Stimulated activated CD4-positive, alpha-beta T cell treated with anti-CD3 and anti-CD28 coated beads, Interleukin-1b, Interleukin-23, amount 100 ng/mL, for 24 hours (primary cell): ENCODE measurements at places on chromosomes 1 and 21.

DNA sequence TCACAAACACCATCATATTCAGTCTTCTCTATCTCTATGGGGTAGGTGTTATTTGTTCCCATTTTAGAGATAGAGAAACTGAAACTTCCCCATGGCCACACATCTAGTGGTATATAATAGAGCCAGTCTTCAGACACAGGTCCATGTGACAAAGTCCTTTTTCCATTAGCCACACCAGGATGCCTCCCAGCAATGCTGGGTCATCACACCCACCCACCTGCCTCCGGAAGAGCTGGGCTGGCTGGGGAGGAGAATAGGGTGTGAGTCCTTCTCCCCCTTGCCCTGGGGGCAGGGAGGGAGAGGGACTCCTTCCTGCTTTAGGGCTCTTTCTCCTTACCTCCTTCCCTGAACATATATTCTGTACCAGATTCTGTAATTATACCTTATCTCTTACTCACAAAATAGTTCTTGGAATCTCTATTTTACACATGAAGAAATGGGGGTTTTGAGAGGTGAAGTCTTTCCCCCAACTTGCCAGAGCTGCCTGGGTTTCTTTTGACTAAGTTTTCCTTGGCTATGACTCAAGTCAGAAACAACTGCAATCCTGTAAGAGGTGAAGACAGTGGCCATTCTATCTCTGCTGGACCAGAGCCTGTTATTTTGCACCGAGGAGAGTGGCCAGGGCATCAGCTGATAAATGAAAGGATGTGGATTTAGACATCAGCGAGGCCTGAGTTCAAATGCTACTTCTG is 30.0 kb downstream of the SOX13 start:
- no peak for DNase-seq

- no peak for DNase-seq
These were observed 70.0 kb downstream of the NTPCR start for GRCh38 chr1:233020426-233020825.

DNA sequence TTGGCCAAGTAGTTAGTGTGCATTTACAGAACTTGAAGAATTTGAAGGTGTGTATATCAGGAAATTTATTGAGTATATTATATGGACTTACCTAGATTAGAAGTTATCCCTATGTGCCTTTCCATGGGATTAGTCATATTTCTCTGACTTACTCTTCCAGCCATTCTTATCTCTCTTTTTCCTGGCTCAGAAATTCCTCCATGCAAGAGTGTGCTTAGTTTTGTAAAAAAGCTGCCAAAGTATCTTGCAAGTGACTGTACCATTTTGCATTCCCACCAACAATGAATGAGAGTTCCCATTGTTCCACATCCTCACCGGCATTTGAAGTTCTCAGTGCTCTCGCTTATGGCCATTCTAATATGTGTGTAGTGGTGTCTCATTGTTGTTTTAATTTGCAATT is 82.2 kb upstream of the GUCA2B start:
- no peak for DNase-seq

DNA sequence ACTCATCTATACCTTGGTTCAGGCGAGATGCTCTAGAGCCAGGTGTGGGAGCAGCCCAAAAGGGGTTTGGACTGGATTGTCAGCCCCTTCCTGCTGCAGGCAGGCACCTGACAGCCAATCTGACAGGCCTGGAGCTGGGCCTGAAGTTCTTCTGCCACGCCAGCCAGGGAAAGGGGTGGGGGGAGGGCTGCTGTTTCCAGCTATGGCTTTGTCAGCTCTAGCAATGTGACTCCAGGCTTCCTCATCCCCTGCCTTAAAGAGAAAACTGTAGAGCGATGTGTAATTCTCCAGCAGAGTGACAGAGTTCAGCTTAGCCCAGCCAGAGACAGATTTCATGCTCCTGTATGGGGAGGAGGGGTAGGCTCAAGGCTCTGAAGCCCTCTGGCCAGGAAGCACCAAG is 30.3 kb downstream of the WNT4 start:
- DNase-seq: no peak

DNA sequence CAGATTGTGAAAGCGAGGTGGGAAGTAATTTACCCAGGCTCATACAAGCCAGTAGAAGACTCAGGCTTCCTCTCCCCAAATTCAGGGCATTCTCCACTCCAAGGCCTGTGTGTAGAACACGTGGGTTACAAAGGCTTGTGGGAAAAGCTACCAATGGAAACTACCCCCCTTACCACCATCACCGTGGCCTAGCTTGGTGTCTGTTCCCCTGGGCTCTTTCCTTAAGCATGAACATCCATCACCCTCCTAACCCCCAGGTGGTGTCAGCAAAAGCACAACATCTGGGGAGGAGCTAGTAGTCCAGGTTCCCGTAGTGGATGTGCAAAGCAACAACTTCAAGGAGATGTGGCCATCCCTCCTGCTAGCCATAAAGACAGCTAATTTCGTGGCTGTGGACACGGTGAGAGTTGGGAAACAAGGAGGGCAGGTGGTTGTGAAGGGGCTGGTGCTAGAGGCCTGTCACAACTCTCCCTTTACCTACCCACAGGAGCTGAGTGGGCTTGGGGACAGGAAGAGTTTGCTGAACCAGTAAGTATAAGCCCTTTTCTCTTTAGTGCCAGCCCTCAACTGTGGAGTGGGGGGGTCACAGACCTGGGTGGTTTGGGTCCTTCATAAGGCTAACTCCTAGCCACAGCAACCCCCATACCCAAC is 701 bp upstream of the MUTYH start:
- no peak for DNase-seq

- DNase-seq: no peak
These were observed 11.7 kb upstream of the AK2 start for GRCh38 chr1:33048426-33048825.

DNA sequence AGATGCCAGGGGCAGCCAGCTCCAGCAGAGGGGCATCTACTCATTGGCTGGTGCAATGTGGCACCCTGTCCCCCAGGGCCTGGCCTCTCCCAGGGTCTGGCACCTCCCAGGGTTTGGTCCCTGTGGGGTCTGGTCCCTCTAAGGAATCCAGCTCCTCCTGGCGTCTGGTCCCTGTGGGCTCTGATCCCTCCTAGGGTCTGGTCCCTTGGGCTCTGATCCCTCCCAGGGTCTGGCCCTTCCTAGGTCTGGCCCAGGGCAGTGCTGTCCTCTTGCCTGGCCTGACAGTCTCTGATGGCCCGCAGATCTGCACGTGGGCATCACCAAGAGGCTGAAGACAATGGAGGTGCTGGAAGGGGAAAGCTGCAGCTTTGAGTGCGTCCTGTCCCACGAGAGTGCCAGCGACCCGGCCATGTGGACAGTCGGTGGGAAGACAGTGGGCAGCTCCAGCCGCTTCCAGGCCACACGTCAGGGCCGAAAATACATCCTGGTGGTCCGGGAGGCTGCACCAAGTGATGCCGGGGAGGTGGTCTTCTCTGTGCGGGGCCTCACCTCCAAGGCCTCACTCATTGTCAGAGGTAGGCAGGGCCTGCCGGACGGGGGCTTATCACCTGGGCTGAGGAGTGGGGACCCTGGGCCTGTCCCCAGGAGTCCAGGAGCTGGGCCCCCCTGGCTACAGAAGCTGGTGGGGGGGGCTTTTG is 73.9 kb downstream of the OBSCN start:
- no peak for DNase-seq

DNA sequence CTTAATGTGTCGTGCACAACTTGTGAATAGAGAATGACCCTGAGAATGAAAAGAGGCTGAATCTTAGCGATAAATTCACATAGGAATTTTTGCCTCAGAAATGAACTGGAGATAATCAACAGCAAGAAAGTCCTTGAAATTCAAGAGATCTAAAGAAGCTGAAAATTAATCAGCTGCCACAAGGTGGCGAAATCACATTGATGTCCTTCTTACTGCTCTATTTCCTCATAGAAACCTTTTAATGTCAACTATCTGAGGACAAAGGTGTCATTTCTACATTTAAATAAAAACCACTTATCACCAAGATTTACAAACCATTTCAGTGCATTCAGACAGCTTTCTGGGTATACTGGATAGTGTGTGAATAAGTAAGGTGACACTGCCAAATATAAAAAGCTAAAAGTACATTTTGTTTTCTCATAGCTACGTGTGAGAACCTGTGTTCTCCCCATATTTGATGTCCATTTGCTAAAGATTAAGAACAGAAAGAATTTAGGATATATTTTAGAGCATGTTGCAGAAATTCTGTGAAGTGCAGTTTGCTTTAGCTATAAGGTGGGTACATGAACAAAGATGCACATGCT is 485.3 kb upstream of the PTBP2 start:
- no peak for DNase-seq

GRCh38 chr1:47944561-47944960 is 52.6 kb downstream of the TRABD2B start:
- no peak for DNase-seq

GRCh38 chr1:182087304-182087703 is 25.8 kb upstream of the ZNF648 start:
- no peak for DNase-seq

GRCh38 chr1:231603598-231604275 is 22.9 kb upstream of the DISC1 start:
- no peak for DNase-seq

DNA sequence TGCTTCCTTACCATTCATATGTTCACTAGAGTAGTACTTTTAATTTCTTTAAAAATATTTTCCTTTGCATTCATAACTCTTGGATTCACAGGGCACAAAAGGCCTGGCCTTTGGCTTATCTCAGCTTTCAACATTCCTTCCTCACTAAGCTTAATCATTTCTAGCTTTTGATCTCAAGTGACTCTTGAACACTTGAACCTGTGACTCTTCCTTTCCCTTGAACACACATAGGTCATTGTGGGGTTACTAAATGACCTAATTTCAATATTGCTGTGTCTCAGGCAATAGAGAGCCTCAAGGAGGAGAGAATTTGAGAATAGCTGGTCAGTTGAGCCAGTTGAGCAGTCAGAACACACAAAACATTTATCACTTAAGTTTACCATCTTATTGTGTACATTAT is 49.9 kb downstream of the COL11A1 start:
- no peak for DNase-seq

GRCh38 chr1:117825414-117825813 is 104.0 kb downstream of the GDAP2 start:
- DNase-seq: no peak

DNA sequence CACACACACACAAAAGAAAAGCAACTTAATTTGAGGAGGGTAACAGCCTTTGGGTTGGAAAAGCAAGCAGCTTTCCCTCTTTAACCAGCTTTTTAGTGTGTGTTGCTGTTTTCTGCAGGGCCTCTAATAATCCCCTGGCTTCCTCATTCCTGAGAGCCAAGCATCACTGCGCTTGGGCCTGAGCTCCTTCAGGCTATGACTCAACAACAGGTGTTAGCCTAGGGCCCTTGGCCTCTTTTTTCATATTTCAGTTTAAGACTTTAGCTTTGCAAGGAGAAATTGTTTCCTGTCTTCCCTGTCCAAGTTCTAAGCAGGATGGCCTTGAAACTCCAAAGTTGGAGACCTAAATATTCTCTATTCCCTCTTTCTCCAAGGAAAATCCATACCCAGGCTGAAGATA is 26.2 kb upstream of the SNX27 start:
- DNase-seq: no peak

DNA sequence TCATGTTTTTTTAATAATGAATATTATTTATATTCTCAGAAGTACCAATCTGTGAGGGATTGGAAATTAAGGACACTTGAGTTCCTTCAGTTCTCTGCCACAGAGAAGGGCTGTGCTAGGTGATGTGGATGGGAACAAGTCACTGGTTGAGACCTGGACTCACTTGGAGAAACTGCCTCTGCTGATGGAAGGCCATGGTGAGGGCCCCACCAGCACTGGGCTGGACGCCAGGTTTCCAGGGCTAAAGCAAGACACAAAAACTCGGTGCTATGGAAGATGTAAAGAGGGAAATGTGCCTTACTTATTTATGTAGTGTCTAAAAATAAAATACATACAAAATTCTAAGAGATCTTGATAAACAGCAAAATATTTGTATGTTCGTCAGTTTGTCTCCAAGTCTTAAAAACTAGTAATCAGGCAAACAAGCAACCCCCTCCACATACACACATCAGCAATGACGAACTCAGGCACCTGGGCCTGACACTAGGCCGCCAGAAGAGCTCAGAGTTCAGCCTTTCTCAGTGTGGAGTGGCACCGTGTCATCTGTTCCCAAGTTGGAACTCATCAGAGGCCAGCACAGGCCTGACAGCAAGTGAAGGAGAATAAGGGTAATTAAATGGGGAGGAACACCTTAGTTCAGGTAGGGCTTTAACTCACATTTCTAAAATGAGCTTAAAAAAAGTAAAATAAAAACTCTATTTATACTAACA is 19.6 kb downstream of the SIPA1L2 start:
- no peak for DNase-seq

- DNase-seq: no peak
These were observed at the start of gene KRTAP10-8 for GRCh38 chr21:44612029-44612486. KRTAP10-8 (plus strand) TSS chr21:44612079; CDS start chr21:44612101, 22 bp downstream.

GRCh38 chr1:3352299-3352951 is 102.0 kb upstream of the ARHGEF16 start:
- DNase-seq: no peak

GRCh38 chr1:236765831-236766230 is 29.3 kb upstream of the MTR start:
- DNase-seq: no peak

GRCh38 chr1:204406621-204407020 is 5.0 kb downstream of the PPP1R15B start:
- no peak for DNase-seq

DNA sequence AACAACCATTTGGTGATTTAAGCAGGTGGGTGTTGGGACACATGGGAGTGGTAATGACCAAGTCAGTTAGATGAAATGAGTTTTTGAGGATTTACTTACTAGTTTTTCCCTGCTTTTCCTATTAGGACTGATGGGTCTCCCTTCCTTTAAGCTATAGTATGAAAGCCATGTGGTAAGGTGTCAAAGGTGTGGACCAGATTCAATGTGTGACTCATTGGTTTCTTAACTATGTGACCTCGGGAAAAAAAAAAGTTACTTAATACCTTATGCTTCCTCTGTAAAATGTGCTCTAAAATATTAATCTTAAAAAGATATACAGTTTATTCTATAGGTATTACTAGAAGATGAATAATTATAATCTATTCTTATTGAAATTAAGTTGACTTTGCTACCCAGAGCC is 93.7 kb downstream of the DUSP10 start:
- no peak for DNase-seq

- DNase-seq: no peak
These were observed 45.9 kb downstream of the SLX9 start for GRCh38 chr21:44985441-44986401.

DNA sequence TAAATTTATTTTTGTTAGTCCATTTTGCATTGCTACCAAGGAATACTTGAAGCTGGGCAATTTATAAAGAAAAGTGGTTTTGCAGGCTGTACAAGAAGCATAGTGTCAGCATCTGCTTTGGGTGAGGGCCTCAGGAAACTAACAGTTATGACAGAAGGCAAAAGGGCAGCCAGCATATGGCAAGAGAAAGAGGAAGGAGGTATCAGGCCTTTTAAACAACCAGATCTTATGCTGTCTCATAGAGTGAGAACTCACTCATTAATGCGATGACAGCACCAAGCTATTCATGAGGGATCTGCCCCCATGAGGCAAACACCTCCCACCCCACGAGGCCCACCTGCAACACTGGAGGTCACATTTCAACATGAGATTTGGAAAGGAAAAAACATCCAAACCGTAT is 898.4 kb downstream of the KCNT2 start:
- no peak for DNase-seq
